ENCODE measurements at places on chromosomes 1 and 21.

DNA sequence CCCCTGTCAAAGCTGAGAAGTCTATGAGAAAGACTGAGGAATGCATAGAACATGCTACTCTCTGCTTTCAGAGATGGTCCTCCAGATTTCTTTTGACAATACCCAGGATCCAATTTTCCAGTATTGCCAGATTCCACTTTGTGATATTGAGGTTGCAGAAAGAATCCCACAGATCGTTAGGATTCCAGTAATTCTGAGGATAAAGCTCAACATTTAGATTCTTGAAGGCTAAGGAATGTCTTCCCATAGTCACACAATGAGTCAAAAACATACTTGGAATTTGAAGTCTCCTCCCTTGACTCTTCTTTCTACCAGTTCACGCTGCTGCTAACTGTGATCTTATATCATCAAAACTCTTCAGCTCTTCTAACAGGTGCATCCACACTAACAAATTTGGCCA, 57.1 kb downstream of the TNFSF18 start:
- DNase-seq = no peak

GRCh38 chr1:64495878-64496277, 25.9 kb downstream of the CACHD1 start:
- no peak for DNase-seq

GRCh38 chr1:20095564-20096434, 23.5 kb downstream of the PLA2G2D start:
- no peak for DNase-seq

- DNase-seq = no peak
Observed at GRCh38 chr1:59071289-59071688, 225.6 kb upstream of the FGGY start.

DNA sequence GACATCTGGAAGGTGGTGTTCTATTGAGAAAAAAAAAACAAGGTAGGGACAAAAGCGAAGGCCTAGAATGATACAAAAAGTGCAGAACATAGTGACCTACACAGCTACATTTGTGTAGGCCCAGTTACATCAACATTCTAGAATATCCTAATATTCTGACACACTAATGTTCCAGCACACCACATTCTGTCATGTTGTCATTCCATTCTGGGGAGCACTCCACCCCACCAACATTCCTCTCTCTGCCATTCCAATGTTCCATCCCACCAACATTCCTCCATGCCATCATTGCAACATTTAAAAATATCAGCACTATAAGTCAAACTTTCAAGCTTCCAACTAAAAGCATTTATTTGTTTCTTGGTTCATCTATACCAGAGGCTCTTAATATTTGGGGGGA, 28.5 kb downstream of the COA7 start:
- DNase-seq = no peak

DNA sequence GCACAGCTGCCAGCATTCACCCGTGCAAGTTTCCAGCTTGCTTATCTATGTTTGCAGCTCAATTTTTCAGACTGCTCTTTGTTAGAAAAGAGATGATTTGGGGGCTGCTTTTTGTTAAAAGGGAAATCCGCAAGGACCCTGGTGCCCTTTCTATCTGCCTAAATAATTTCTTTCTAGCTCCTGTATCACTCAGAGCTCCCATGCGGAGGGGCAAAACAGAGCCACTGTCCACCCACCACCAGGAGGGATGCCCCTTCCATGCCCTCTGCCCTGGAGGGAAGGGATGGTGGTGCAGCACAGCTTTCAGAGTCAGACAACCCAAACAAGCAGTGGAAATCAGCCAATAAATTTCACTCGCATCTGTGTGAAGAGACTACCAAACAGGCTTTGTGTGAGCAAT, 13.9 kb upstream of the SLC5A9 start:
- no peak for DNase-seq

DNA sequence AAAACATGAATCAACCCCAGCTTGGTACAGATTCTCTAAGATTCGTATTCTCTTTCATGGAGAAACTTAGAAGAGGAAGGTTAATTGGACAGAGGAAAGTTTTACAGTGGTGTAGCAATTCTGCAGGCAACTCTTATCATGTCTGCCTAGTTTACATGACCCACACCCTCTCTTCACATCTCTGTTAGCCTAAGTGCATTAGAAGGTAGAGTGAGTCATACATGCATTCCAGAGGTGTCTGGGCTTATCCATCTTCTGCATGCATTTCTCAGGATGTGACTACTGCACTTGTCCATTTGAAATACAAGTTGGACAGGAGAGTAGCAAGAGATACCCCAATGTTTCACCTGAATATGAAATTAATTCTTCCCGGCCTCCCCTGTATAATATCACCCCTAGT, 578.4 kb upstream of the NCAM2 start:
- DNase-seq = no peak

- no peak for DNase-seq
Observed at GRCh38 chr1:192916021-192916420, 107.2 kb downstream of the RGS2 start.

DNA sequence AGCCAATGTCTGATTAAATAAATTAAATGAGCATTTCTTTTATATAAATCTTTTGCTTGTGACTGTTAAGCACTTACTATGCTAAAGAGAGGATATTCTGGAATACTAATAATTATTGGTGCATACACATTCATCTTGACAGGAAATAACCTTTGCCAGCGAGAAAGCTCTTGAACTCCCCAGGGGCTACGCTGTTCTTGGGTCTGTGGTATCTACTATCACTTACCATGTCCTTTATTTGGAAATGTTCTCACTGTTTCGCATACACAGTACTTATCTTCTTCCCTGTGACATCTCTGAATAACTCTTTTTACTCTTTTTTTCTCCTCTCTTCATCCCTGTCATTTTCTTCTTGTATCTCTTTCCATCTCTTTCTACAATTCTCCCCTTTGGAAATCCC, 178.7 kb downstream of the GABPA start:
- DNase-seq = no peak

- no peak for DNase-seq
Observed at GRCh38 chr1:40799351-40799867, 15.8 kb downstream of the KCNQ4 start.

DNA sequence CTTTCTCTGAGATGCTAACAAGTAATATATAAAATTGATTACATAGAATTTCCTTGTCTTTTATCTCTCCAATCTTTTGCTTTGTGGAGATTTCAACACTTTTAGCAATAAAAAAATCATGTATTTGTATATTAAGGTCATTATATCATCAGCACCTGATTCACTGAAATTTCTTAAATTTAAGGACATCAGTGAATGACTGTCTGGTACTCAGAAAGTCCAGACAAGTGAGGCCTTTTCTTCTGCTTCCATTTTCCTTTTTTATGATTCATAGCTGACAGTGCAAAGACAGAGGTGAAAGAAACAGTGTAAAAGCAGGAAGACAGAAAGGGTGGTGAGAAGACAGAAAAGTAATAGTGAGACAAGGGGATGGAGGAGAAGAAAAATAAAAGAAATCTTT, 54.6 kb downstream of the FASLG start:
- DNase-seq = no peak

GRCh38 chr1:75727571-75727970, 3.1 kb downstream of the ACADM start:
- no peak for DNase-seq

GRCh38 chr1:91944087-91944486, 5.1 kb upstream of the BRDT start:
- no peak for DNase-seq

DNA sequence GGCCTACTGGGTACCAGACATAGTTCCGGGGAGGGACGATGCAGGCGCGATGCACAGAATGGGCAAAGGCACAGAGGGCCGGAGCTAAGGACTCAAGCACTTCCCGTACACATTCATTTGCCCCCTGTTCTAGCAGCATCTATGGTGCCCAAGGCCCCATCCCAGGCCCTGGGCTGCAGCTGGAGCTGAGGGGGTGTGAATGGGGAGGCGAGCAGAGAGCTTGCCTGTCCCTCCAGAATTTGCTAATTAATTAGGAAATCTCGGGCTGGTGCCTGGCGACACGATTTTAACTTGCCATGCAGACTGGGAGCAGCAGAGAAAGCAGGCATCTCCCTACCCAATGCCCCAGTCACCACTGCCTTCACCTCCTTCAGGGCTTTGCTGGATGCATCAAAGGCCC, 35.9 kb downstream of the EPHA2 start:
- DNase-seq = no peak

DNA sequence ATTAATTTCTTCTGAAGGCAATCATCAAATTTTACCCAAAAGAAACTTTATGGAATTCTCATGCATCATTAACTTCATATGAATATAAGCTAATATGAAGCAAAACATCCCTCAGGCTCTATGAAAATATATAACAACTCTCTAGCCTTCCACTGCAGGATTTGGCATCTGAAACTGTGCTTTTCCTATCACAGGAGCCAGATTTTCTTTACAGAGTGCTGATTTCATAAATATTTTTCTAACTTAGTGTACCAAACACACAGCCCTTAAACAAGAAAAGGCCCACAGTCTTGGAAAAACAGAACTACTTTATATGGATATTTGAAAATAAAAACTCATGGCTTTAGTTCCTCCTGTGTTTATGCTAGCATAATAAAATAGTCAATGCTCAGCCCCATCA, 559.5 kb upstream of the CHRM3 start:
- no peak for DNase-seq

DNA sequence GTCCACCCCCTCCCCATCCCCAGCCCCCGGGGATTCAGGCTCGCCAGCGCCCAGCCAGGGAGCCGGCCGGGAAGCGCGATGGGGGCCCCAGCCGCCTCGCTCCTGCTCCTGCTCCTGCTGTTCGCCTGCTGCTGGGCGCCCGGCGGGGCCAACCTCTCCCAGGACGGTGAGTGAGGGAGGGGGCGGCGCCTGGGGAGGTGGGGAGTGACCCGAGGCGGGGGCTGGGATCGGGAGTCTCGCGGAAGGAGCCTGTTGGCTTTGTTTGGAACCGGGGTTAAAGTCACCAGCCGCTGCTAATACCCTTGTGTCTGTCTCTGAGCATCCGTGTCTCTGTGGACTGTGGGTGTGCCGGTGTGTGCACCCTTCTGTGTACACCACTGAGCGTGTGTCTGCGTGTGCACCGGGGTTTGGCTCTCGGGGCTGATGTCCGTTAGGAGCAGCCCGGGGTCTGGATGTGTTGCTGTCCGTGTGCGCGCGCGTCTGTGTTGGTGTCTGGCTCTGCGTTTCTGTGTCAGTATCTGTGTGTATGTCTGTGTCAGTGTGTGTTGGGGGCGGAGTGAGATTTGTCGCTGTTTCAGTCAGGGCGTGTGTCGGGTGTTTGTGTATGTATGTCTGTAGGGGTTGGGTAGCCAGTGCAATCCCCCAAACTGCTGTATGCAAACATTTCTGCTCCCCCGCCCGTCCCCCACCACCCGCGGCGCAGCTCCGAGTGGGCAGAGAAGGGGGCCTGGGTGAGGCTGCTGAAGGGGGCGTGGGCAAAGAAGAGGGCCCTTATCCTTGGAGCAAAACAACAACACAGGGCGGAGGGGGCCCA, 480 bp downstream of the CADM3 start:
- DNase-seq = no peak

- no peak for DNase-seq
Observed at GRCh38 chr1:35656148-35656862, 15.0 kb upstream of the PSMB2 start.

- peak; percentile 55 for DNase-seq
Observed at GRCh38 chr21:42233067-42233961, 14.4 kb downstream of the ABCG1 start.

DNA sequence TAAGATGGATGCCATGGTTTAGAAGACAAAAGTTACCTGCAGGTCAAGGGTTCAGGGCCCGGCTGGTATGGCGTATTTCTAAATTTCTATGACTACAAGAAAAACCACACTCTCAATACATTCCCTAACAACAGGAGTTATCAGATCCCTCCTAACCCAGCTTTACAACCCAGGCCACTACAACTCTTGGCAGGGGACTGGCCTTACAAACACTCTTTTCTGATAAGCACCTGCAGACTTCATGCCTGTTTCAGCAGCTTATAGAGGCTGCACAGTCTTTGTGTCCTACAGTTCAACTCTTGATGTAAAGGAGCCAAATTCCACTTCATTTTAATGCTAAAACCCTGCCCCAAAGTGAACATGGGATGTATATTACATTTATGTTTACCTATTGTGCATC, 461.4 kb downstream of the SIPA1L2 start:
- DNase-seq = no peak

GRCh38 chr1:215794156-215794555, 227.1 kb downstream of the KCTD3 start:
- no peak for DNase-seq

GRCh38 chr1:32761253-32761877, 55.8 kb downstream of the YARS1 start:
- DNase-seq = no peak

- DNase-seq = no peak
Observed at GRCh38 chr1:72003092-72003491, 279.2 kb downstream of the NEGR1 start.

DNA sequence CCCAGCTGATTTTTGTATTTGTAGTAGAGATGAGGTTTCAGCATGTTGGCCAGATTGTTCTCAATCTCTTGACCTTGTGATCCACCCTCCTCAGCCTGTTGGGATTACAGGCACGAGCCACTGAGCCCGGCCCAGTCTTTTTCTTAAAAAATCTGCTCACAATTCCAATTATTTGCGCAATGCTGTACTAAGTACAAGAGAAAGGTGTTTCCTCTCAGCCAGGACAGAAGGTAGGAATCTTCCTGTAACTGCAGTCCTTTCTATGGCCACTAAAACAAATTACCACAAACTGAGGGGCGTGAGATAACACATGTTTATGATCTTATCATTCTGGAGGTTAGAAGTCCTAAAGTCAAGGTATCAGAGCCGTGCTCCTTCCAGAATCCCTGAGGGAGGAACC, 6.9 kb upstream of the CBR3 start:
- no peak for DNase-seq

DNA sequence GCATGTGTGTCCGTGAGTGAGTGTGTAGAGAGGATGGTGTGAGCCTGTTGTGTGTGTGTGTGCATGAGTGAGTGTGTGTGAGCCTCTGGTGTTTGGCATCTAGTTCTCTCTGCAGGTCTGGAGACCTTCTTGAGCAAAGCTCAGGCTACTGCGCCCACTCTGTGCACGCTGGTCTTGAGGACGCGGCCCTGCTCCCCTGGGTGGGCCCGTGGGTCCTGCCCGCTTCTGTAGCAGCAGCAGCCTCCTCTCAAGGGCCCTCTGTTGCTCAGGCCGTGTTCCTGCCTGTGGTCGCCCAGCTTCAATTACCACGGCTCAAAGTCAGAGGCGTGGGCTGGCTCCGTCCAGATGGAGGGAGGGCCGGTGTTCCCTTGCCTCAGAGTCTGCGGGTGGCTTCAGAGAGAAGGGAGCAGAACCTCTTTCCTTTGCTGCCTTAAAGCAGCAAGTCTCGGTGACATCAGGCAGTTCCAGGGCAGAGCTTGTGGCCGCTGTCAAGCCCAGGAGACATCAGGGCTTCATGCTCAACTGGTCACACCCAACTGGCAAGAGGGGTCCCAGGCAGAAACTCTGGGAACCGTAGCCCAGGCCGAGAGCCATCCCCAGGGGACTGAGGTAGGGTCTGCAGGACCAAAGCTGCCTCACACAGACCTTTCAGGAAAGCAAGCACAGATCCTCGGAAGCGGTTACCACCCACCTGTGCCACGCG, 270.6 kb upstream of the VAMP3 start:
- no peak for DNase-seq

GRCh38 chr1:168031198-168031597, 94.3 kb upstream of the MPC2 start:
- DNase-seq = no peak
